Activated T-helper 2 cell treated with anti-CD3 and anti-CD28 coated beads, Interferon-gamma antibody, Interleukin-2, Interleukin-4, amounts not matched to agents 10 μg/mL and 5 μg/mL and 100 μg/mL, durations not matched to agents 14 hours and 24 hours and 36 hours (primary cell): ENCODE measurements at places on chromosomes 2 and 18.

GRCh38 chr18:13501543-13501887, 224.8 kb downstream of the FAM210A start:
- no peak for DNase-seq

GRCh38 chr2:47811668-47812067, 28.7 kb downstream of the MSH6 start:
- no peak for DNase-seq

DNA sequence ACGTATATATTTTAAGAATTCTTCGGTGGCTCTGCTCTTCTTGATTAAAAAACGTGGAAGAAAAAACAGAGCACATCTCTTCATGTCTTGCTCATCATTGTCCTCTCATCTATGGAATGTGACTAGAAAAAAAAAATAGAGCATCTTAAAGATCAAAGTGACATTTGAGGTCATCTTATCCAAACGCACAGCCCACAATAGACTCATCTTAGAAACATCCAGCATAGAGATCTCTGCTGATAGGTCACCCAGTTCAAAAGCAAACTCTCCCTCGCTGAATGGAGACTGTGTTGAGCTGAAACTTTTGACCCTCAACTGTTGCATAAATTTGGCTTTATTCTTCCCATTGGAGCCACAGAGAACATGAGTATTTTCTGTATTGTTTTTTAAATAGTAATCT, 65.2 kb downstream of the CMPK2 start:
- no peak for DNase-seq

DNA sequence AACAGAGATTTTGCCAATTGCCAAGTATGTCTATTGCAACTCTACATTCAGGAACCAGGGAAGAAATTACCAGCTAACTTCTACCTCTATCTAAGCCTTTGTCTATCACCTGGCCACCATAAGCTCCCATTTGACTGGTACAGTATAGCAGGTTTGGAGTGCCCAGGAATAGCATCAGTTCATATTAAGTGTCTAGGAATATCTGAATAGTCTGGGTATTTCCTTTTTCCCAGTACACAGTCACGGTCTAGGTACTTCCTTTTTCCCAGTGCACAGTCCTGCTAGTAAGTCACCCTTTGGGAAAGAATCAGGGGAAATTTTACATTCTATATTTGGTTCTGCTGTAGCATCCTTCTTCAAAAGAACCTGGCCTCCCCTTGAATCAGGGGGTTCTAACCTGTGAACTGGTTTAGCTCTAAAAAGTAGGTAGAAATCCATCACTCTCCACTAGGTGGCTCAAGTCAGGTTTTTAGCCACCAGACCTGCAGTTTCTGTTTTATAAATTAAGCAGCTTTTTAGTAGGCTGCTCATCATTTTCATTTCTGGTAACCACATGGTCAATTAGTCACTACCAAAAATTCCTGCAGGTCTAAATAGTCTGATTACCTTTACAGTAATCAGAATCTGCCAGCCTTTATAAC, 49.3 kb upstream of the DNAJC10 start:
- DNase-seq: no peak

DNA sequence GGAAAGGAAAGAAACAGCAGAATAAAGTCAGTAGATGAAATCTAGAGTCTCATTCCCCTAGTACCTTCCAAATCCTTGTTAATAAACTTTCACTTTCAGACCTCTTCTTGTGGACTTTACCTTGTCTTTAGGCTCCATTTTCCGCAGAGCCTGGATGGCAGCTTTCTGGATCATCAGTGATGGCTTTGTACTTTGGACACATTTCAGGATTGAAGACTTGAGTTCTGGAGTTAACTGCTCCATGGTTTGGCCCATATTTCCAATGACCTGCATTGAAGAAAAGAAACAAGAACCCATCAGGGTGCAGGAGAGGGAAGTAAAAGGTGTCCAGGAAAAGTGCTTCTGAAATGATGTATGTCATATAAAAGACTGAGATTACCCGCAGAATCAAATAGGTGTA, 14.4 kb downstream of the APOB start:
- no peak for DNase-seq

DNA sequence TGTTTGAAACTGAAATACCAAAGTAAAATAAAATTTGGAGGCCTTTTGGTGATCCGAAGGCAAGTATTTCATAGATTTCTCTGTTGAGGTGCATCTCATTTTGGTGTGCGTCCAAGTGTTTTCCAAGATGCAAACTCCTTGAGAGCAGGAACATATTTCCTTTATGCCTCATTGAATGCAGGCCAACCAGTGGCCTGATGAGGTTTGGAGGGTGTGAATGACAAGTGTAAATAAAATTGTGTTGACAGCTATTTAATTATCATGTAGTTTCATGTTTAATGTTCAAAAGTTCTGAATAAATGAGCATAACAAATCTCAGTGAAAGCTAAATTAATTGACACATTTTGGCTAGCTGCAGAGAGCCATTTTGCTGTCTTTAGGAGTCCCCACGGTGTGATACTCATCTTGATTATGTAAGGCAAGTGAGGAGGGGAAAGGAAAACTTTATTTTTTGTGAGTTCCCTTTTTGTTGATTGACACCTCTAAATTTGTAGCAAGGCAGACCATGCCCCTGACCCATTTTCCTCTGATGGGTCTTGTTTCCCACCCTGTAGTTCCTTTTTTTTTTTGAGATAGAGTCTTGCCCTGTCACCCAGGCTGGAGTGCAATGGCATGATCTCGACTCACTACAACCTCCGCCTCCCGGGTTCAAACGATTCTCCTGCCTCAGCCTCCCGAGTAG, 6.3 kb upstream of the LTBP1 start:
- no peak for DNase-seq

DNA sequence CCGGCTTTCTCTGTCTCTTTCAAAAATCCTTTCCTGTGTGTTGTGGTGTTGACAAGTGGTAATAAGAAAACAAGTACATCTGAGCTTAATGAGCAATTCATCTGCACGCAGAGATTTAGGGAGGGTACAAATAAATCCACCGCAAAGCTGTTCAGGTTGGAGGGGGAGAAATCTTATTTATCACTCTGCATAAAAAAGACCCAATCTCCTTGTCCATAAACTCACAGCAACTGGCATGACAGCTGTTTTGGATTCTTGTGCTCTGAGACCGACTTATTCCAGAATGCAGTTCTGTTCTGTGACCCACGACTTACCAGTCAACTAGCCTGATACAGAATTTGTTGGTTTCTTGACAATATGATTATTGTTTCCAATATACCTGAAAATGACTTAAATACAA, 380.1 kb downstream of the SOX11 start:
- DNase-seq: no peak

DNA sequence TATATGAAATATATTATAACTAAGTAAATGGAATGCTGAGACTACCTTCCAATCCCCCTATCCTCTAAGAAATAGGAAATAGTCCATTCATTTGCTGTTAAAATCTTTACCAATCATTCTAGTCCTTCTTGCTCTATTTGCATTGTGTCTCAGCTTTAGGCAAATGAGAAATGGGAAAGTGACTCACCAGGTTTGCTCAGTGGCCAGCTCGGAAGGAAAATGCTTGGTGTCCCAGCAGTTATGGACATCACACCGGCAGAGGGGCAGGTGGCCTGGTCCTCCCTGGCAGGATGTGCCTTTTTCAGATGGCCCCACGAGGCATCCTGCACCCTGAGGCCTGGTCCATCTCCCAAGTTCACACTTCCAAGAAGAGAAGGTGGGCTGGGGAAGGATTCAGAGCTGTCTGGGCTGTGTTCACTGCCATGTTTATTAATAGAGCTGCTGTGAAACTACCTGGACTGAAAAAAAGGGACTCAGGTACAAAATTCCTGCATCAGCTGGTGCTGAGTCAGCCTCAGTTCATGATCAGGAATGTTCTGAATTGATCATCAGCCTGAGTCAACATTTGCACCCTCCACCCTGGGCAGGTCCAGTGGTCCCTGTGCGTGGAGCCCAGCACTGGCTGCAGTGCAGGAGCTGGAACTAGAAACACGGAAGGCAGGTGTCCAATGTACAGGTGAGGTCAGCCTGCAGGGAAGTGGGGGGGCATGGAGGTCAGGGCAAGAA, 60.1 kb upstream of the ARL4C start:
- DNase-seq: no peak

DNA sequence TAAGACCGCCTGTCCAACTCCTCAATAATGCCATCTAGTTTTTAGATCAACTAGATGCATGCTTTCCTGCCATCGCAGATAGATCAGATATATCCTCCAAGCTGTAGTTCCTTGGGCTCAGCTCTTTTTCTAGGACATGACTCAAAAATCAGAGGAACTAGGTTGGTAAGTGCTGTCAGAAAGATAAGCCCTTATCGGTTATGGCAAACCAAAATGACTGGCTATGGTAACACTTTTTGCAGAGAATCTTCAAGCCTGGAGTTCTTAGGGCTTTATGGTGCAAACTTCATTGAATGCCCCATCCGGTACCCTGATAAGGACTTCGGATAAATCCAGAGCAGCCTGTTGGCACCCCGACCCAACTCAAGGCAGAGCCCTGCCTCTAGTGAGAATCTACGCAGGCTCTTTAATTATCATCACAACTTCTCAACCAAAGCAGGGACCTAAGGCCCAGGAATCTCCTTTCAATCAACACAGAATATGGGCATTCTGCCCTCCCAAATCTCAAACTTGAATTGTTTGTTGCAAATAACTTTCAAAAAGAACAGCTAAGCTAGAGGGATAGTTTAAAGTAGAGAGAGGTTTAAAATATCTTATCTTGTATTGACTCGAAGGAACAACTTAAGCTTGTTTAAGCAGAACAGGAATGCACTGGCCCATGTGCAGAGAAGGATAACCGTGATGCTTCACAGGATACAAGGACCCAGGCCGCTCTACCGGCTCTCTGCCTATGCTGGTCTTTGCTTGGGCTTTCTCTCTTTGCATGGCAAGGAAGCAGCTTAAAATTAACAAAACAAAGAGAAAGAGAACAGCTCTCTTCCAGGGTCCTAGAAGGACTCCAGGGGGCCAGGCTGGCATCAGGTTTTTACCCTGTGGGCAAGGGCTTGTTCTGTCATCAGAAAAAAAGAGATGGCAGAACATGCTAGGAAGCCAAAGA, 3.4 kb upstream of the CYP1B1 start:
- no peak for DNase-seq
